ENCODE measurements at places on chromosomes 11 and 22.
A peak's percentile ranks its signal among the peaks of the same experiment; 100 is the strongest.

- no peak for DNase-seq
- no peak overlapping the region for H3K27ac ChIP-seq
- no peaks in the 10 kb centered on the region for H3K27me3 ChIP-seq
- no peaks in the 10 kb centered on the region for H3K36me3 ChIP-seq
- H3K4me3 ChIP-seq = no peak overlapping the region
Measured at GRCh38 chr11:13354335-13354734, 76.7 kb downstream of the BMAL1 start.

DNA sequence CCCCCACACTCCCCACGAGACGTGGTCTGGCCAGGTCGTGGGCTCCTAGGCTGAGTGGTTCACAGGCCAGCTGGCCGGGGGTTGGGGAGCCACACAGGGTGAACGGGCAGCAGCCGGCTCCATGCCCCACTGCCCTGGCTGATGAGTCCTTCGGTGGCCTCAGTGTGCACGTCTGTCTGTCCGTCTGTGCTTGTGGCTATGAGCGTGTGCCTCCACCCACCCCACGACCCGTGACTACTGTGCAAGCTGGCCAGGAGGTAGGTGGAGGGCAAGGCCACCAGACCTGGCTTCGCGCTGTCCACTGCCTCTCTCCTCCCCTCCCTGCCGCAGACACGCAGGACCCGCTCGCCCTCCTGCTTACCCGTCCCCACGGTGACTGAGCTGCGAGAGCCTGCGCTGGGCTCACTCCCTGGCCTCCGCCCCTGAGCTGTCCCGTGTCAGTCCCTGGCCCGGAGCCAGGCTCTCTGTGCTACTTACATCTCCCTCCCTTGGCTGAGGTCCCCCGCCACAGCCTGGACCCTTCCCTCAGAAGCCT is 14.1 kb downstream of the CSDC2 start:
- no peak for DNase-seq
- H3K4me3 ChIP-seq = no peak overlapping the region
- H3K4me1 ChIP-seq = no peaks in the 10 kb centered on the region
- H3K27me3 ChIP-seq = no peaks in the 10 kb centered on the region
- H3K27ac ChIP-seq = no peak overlapping the region

DNA sequence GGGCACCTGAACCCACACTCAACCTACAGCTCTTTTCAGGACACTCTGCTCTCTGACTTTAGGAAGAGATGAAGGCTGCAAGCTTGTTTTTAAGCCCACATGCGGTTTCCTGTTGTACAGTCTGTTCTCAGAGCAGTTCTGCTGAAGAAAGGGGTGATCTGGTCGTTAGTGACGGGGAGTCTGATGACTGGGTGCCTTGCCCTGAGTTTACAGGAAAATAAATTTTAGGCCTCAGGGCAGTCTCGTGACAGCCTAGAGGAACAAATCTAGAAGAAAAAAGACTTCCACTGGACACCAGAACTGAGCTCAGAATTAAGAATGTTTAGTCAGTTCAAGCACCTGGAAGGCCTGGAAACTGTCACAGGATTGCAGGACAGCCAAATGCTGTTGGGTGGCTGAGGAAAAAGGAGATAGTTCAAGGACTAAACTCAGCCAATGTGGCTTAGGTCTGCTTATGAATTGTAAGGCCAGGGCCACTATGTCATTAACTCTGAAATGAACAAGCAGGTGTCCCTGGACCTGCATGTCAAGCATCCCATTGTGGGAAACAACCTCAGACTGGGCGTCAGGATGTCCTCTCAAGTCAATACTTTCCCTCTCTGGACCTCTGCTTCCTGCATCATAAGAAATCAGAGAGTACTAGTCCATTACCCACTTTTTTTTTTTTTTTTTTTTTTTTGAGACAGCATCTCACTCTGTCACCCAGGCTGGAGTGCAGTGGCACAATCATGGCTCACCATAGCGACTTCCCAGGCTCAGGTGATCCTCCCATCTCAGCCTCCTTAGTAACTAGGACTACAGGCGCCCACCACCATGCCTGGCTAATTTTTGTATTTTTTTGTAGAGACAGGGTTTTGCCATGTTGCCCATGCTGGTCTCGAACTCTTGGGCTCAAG is 5.7 kb downstream of the PIK3IP1 start:
- peaks cover 78% of the 10 kb centered on the region for H3K4me1 ChIP-seq
- H3K27ac ChIP-seq = peak overlapping the region; percentile 99
- peaks cover 19% of the 10 kb centered on the region for H3K36me3 ChIP-seq
- peak; percentile 62 for DNase-seq
- H3K4me3 ChIP-seq = peak overlapping the region; percentile 96

DNA sequence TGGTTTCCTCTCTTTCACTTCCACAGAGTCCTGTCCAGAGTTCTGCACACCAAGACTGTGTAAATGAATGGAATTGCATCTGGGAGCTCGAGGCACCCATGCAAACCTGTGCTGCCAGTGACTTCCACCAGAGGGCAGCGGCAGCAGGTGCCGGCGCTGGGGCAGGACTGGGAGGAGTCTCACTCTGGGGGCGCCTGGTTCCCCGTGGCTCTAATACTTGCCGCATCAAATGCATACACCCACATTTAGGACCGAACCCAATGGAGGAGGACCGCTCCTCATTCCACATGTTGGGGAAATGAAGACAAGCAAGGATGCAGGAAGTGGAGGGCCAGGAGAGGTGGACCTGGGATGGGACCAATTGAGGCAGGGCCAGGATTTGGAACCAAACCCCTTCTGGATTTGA is 1.1 kb upstream of the CD6 start:
- peak; percentile 85 for DNase-seq
- peak overlapping the region; percentile 93 for H3K4me3 ChIP-seq
- peaks cover 19% of the 10 kb centered on the region for H3K36me3 ChIP-seq
- peaks cover 42% of the 10 kb centered on the region for H3K4me1 ChIP-seq

- H3K36me3 ChIP-seq = no peaks in the 10 kb centered on the region
- DNase-seq = peak; percentile 67
- no peak overlapping the region for H3K4me3 ChIP-seq
- H3K27me3 ChIP-seq = peaks cover 5% of the 10 kb centered on the region
Measured at GRCh38 chr11:19742588-19743292, 30.1 kb downstream of the NAV2 start.

DNA sequence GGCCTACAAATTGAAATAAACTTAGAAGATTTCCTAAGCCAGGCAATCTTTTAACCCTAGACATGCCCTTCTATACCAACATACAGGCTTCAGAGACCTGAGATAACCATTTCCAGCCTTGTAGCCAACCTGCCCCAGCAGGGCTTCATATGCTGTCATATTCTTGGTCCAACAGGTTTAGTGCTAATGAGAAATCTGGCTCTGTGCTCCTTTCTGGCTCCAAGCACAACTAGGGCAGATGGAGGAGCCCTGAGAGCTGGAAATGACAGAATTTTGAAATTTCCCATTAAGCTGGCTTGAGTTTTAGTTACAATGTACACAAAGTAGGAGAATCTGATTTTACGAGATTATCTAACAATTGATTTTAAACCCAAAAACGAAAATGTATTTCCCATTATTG is 323.0 kb upstream of the CCDC90B start:
- H3K4me1 ChIP-seq = no peaks in the 10 kb centered on the region
- H3K4me3 ChIP-seq = no peak overlapping the region
- no peak for DNase-seq
- no peak overlapping the region for H3K27ac ChIP-seq

DNA sequence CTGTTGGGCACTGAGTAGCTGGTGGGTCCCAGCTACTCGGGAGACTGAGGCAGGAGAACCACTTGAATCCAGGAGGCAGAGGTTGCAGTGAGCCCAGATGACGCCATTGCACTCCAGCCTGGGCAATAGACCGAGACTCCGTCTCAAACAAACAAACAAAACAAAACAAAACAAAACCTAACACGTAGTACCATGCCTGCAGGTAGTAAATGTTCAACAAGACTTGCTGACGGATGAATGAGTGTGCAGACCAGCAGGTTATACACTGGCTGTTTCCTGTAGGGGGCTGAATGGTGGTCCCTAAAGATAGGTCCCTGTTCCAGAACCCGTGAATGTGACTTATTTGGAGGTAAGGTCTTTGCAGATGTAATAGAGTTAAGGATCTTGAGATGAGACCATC is 12.8 kb upstream of the MRGPRD start:
- no peak for DNase-seq
- H3K36me3 ChIP-seq = no peaks in the 10 kb centered on the region
- peaks cover 5% of the 10 kb centered on the region for H3K4me1 ChIP-seq
- H3K4me3 ChIP-seq = no peak overlapping the region
- no peak overlapping the region for H3K27ac ChIP-seq
- H3K27me3 ChIP-seq = peaks cover 7% of the 10 kb centered on the region

DNA sequence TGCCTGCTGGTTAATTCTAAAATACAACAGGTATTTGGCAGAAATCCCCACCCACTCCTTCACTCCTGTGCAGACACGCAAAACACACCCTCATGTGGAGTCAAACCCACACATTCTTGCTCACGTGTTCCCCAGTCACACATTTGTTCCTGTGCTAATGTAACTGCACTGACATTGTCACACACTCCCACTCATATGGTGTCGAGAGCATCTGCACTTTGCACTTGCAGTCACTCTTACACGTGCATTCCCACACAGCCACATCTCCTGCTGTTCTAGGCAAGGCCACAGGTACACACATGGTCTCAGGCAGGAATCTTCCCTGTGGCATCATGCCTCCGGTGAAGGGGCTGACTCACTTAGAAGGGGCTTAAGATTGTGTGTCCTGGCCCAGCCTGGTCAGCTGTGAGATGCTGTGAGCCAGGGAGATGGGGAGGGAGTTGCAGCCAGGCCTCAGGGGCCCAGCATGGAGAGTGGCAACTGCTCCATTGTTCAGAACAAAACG is 395.0 kb downstream of the TENM4 start:
- H3K36me3 ChIP-seq = no peaks in the 10 kb centered on the region
- no peak overlapping the region for H3K27ac ChIP-seq
- DNase-seq = no peak
- no peak overlapping the region for H3K4me3 ChIP-seq
- no peaks in the 10 kb centered on the region for H3K4me1 ChIP-seq
- H3K27me3 ChIP-seq = peaks cover 14% of the 10 kb centered on the region

DNA sequence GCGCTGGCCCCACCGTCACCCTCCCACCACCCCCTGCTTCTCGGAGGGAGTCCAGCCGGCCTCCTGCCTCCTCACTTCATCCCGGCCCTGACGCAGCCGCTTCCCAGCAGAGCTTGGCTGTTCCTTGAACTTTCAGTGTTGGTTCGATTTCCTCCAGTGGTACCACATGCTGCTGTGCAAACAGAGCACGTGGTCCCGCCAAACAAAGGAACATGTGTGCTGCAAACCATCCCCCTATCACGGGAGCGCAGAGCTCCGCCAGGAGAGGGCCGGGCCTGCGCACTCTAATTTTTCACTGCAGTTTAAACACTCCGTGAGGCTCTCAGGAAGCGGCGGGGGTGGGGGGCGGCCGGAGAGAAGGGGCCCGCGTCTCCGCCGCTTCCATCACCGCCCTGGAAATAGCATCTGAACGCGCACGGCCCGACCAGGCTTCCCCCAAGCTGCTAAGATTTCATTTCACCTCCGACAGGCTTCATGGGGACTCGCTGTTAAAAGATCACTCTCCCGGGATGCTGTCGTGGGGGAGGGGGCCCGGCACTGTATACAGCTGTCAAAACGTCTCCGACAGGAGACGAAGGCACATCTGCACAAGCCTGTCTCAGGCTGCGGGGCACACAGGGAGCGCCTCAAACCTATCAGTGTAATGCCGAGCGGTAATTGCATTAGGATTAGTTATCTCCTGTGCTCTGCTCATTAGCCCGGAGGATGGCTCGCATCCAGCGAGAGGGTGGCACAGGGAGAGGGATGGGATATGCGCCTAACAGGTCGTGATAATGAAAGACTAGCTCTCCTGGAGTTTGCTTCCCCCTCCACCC is 269.9 kb upstream of the SORL1-AS1 start:
- H3K4me1 ChIP-seq = peaks cover 7% of the 10 kb centered on the region
- peaks cover 37% of the 10 kb centered on the region for H3K27me3 ChIP-seq

Measured in activated T-cell treated with anti-CD3 and anti-CD28 coated beads, Interleukin-2, amount 50 U/mL, for 72 hours (primary cell).